ENCODE measurements at places on chromosomes 1 and 21.

GRCh38 chr1:228446852-228447251, 30.2 kb upstream of the TRIM17 start:
- no peak for DNase-seq

DNA sequence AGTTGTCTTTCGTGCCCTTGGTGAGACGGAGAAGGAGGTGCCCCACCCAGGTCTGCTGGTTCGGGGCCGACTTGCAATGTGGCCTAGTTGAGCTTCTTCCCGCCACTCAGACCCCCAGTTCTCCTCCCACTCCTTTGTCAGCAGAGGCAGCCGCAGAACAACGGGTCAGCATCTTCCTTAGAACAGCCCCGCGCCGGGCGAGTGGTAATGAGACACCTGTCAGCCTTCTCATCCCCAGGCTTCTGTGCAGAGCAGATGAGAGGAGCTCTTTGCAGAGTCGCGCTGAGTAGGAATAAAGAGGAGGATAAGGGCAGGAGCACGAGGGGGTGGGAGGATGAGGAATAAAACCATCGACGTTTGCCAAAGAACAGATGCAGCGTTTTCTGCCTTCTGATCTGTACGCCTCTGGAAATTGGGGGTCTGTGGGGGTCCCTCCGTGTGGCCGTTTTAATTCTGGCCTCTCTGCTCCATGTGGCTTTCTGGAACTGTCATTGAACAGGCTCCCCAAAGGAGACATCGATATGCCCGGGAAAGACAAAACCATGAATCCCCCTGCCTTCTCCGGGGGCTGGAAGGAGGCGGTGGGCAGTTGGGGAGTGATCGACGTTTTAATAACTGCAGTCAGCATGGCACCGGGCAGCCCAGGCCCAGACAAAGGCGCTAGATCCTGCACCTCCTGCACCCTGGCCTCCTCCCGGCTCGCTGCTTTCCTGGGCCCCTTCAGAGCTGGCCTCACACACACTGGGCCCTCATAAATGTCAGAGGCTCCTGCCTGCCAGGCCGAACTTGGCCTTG, 27.5 kb upstream of the IGSF21 start:
- DNase-seq = no peak

DNA sequence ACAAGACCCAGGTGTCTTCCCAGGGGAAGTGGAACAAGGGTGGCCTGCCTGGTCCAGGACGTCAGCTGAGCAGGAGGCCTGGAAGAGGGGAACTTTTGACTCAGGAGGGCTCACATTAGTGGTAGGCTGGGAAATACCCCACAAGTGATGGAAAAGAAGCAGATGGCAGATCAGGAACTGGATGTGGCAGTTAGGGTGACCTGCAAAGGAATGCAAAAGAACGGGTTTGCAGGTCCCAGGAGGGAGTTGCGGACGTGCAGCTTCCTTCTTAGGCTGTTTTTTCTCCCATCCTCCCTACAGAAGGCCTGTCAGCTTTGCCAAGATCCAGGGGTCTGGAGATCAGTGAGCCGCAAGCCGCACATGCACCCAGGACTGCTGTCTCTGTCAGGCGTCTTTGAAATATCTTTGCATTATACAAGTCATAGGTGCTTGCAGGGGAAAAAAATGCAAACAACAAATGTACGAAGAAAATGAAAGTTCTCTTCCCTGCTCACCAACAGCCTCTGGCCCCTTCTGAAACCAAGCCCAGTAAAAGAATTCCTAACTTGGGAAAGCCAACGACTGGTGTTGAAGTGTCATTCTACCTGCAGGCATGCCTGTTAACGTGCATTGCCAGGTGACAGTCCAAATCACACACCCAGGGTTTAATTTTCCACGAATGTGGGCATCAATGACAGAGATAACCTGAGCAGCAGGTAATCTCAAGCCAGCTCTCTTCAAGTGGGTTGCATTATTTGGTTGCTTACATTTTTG, 34.4 kb downstream of the NENF start:
- no peak for DNase-seq

DNA sequence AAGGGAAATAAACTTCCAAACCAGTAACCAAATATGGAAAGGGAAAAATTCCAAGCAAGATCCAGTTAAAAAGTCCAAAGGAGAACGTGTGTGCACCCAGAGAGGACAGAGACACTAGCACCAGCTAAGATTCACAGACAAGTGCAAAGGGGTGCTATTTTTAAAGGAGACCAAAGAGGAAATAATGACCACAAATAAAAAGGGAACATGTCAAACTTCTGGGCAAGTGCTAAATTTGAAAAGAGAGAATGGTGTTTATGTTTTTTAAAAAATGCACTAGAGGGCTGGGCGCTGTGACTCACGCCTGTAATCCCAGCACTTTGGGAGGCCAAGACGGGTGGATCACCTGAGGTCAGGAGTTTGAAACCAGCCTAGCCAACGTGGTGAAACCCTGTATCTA, 8.6 kb downstream of the JAM2 start:
- DNase-seq = no peak

DNA sequence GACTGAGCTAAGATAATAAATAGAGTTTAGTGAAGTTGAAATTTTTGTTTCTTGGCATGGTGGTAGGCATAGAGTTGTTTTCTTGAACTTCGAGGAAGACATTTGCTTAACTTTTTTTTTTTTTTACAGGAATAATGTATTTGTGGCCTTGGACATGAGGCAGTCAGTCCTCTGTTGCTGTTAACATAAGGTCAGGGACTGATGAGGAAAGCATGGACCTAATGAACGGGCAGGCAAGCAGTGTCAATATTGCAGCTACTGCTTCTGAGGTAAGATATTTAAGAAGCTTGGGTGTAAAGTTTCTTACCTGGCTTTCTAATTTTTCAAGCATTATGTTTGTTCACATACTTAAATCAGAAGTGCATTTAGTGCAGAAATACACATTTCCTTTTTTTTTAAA, 51.5 kb downstream of the RALGPS2 start:
- no peak for DNase-seq

- no peak for DNase-seq
Observed at GRCh38 chr1:234540404-234540762, 61.4 kb upstream of the TARBP1 start.

- no peak for DNase-seq
Observed at GRCh38 chr21:41869771-41870170, 9.4 kb downstream of the PRDM15 start.

GRCh38 chr1:114347431-114348209, 163.4 kb downstream of the TRIM33 start:
- DNase-seq = no peak

- no peak for DNase-seq
Observed at GRCh38 chr1:38134294-38134755, 87.7 kb upstream of the POU3F1 start.

- no peak for DNase-seq
Observed at GRCh38 chr1:6935361-6935883, 150.2 kb downstream of the CAMTA1 start.

DNA sequence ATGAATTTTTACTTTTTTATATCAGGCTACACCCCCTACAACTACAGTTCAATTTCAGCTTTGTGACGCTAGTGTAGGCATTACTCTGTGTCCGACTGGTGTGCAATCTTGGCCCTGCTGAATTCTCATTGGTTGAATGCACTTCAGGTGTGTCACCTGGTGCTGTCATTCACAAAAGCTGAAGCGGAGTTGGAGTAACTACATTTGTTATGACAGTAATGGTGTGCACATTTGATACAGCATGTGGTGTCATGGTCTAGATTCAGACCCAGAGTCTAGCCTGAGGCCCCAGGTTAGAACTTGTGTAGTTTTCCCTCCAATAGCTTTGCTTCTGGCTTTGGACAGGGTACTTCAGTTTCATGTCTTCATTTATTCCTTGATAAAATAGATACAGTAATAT, 88.7 kb downstream of the C1orf94 start:
- no peak for DNase-seq

GRCh38 chr1:44000122-44000665, 8.8 kb downstream of the CCDC24 start:
- no peak for DNase-seq

GRCh38 chr1:226697151-226697928, 41.7 kb downstream of the ITPKB start:
- no peak for DNase-seq

DNA sequence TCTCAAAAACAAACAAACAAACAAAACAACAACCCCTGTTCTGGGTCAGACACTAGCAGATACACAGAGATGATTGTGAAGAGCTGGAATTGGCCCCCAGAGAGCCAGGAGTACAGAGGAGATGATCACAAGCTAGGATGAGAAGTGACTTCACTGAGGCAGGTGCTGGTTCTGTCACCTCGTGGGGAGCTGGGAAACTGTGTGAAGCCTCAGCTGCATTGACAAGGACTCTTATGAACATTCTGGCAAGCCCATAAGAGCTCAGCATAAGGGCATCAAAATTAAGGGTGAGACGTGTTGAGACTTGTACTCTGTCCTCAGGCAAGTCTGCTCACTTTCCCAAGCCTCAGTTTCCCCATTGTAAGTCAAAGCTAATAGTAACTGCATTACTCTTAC, 14.7 kb upstream of the PTP4A2 start:
- DNase-seq = no peak

GRCh38 chr21:26115899-26116298, 54.7 kb downstream of the APP start:
- DNase-seq = no peak

GRCh38 chr1:30907481-30908315, 860 bp downstream of the SDC3 start:
- DNase-seq = no peak

DNA sequence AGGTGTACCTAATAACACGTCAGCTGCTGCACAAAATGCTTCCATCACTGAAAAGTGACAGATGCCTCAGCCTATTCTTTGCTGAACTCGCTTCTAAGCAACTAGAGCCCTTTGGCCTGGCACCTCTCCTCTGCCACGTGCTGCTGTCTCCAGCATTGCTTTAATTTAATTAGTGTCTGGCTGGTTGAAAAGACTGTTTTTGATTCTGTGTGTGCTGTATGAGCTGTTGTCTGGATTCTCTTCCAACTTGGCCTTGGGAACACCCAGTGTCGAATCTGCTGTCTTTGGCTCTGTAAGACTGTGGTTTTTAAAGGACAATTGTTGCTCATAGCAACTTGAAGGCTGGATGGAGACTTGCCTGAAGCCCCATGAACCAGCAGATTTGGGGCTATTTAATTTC, 109.5 kb downstream of the PSMG1 start:
- no peak for DNase-seq

DNA sequence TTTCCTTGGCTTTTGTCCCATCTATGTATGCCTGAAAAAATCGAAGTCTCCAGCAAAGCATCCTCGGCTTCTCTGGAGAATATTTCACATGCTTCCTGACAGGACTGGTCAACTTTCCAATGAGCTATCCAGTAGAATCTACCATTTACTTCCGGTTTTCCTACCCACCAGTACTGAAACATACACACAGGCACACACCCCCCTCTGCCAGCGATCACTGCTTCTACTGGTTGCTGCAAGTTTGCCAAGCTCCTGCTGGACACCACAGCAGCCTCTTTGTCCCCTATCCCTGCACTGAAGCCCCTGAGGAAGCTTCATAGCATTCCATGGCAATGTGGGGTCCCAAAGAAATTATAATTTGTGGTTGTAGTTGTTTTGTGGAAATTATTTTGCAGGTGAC, 536.8 kb downstream of the MATN1 start:
- DNase-seq = no peak

DNA sequence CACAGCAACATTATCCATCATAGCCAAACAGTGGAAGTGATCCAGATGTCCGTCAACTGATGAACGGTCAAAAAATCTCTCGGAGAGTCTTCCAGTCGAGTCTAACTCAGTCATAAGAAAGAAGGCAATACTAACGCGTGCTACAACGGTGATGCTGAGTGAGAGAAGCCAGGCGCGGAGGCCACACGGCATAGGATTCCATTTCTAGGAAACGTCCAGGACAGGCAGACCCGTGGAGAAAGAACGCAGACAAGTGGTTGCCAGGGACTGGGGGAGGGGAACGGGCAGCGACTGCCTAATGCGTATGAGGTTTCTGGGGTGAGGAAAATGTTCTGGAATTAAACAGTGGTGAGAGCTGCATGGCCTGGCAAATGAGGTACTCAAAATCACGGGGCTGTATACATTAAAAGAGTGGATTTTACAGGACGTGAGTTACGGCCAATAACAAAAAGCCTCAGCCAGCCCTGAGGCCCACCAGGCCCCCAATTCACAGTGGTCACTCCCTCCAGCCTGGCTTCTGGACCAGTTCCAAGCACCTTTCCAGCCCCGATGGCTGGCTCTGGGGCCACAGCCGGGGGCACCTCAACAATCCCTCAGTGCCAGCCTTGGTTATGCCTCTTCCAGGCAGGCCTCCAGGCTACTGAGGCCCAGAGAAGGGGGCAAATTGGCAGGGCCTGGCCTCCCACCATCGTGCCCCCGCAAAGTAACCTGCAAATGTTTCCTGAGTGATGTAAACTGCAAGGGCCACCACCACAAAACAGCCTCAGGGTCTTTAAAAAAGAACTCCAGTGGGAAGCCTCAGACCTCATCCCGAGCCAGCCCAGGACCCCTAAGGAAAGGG, 3.4 kb downstream of the WNT9A start:
- no peak for DNase-seq

- DNase-seq = no peak
Observed at GRCh38 chr1:14334336-14335176, 263.9 kb upstream of the KAZN start.

DNA sequence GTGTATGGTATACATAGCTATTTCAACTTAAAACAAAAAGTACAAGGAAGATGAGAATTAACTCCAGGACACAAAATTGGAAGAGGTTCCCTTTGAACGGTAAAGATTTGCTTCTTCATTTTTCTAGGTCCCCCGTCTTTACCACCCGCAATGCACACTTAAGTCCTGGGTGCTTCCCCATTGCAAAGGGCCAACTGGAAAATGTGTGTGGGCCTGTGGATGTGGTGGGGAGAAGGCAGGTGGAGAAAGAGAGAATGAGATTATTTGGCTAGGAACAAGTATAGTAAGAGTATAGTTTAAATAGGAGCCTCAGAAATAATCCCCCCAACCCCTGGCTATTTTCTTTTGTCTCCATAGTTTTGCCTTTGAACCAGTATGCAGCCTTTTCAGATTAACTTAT, 115.4 kb downstream of the HLX start:
- no peak for DNase-seq

DNA sequence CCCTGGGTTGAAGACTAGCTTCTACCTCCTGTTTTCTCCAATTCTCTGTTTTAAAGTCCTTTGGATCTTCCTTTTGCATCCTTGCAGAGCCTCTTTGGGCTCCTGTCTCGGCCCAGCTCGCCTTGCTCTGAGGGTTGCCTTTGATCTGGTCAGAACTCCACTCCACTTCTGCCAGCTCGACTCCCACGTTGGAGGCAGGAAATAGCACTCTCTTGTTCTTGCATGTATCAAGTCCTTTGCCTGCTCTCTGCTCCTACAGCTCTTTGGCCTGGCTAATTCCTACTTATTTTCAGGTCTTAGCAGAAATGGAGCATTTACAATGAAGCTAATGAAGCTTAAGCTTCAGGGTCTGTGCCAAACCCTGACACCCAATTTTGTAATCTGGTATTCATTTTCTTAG, 21.1 kb upstream of the B3GALNT2 start:
- DNase-seq = no peak

Measured in activated T-cell treated with anti-CD3 and anti-CD28 coated beads for 4 hours (primary cell).